ENCODE measurements at places on chromosomes 12 and 14.

GRCh38 chr12:100145643-100146042 lies 3.0 kb upstream of the BLTP3B start:
- no peak for DNase-seq

DNA sequence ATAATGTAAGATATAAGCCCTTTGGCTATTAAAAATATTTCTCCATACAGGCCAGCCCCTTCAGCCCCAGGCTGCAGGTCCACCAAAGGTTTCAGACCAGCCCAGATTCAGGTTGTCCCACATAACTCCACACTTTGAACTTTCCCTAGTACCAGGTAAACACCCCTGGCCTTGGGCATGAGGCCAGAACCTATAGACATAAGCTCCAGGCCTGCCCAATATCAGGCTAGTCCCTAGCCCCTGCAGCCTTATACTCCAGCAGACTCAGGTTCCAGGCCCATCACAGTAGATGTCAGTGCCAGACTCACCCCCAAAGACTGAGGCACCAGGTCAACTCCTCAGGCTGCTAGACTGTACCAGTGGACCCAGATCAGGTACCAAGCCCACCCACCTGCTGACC lies 178.5 kb upstream of the DAAM1 start:
- no peak for DNase-seq

DNA sequence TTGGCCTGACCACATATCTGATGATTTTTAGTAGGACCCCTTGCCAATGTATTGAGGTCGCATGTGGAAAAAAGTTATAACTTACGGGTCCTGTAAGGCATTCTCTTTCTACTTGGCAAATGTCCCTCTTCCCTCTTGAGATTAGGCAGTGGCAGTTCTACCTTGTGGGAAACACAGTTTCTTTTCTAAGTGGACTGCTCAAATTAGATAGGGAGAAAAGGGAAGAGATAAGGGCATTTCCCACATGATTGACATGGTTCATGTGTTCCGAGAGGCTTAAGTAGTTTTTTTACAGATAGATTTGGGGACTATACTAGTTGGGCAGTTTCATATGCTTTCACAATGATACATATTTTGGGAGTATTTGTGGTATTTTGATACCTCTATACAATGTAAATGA lies 154.7 kb downstream of the FBXL14 start:
- no peak for DNase-seq

GRCh38 chr12:97257726-97258125 lies 204.9 kb upstream of the RMST start:
- no peak for DNase-seq

DNA sequence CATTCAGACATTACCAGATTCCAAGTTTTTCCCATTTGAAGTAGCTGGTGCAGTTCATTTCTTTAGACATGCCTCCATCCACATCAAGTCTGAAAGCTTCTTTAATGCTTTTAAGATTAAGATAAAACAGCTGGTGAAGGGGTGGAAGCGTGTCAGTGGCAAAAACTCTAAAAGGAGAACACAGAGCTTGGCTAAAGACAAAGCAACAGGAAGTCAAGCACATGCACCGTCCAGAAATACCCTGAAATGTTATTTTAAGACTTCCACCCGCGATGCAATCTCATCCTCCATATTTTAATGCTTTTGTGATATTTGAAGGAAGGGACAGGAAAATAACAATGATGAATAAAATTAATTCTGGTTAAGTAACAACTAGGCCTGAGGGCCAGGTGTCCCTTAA lies 31.8 kb downstream of the PPM1H start:
- no peak for DNase-seq

DNA sequence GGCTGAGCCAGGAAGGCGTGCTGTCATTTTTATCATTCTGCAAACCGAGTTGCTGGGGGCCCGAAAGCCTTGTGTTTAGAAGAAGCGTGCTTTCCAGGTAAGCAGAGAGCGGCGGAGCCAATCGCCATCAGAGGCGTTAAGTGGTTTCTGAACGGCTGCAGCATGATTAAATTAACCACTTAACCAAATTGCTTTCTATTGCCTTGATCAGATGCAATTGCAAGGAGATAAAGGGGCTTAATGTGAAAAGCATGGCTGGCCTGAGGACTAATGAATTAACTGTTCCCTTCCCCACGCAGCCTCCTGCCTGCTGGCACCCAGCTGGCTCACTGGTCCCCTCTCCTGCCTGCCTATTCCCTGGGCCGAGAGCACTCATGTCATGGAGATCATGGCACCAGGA lies 36.6 kb upstream of the CHGA start:
- no peak for DNase-seq

- no peak for DNase-seq
Measured at GRCh38 chr14:39417014-39417413, 15.2 kb downstream of the FBXO33 start.

- no peak for DNase-seq
Measured at GRCh38 chr12:71420775-71421406, 18.7 kb upstream of the LGR5 start.

GRCh38 chr14:81125536-81125935 lies 95.2 kb downstream of the GTF2A1 start:
- peak; percentile 57 for DNase-seq

DNA sequence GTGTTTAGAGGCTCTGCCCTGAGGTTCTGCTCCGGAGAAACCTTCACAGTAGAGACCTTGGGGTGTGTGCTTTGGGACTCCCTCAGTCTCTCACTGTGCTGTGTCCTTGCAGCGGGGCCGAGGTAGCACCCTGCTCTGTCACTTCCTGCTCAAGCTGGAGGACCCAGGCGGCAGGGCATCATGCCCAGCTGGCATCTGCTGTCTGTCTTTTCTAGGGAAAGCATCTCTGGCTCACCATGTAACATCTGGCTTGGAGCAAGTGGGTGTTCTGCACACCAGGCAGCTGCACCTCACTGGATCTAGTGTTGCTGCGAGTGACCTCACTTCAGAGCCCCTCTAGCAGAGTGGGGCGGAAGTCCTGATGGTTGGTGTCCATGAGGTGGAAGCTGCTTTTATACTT lies 124.5 kb downstream of the ESRRB start:
- no peak for DNase-seq

DNA sequence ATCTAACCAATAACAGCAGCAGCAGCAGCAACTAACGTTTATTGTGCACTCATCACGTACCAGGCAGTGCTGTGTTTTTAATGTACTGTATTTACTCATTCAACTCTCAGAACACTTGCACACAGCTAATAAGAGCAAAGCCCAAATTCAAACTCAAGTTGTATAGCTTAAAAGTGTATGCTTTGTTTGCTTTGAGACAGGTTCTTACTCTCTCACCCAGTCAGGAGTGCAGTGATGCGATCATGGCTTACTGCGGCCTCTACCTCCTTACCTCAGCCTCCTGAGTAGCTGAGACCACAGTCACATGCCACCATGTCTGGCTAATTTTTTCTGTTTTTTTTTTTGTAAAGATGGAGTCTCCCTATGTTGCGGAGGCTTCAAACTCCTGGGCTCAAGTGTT lies 105.4 kb downstream of the PAPLN start:
- no peak for DNase-seq

DNA sequence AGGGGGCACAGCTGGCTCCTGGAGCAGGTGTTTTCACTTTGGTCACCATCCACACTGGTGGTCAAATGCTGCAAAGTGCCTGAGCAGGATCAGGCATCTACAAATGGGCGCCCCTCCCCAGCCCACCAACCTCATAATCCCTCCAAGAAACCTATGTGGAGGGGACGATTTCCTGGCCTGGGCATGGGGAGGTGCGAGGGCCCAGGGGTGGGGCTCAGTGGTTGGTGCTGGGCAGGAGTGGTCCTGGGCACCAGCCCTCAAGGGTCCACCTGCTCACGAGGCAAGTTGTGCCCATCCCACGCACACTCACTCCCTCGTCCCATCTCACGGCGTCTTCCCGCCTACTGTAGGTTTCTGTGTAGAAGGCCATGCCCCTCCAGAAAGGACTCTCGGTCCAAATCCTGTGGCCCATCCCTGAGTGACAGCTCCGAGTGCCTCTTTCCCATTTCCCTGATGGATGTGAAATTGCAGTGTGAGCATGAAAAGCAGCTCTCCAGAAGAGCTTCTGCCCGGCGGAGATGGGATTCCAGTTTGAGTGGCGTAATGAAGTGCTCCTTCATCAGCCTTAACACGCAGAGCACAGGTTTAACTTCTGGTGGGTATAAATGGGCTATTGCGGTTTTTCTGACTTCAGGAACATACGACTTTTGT lies 36.9 kb downstream of the SLC15A4 start:
- no peak for DNase-seq

DNA sequence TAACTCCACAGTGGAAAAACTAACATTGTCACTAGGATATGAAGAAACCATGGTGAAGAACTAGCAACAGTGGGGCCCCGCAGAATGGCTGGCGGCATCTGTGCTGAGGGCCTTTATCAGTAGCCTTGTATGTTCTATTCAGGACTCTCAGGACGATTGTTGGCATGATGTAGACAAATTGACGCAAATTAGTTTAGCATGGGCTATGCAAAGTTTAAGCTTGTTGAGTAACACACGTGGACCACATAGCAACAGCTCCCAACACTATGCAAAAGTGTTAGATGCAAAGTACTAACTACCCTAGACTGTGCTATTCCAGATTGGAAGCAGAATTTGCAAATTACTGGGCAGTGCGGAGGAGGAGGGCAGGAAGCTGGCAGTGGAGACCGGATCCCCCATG lies 38.2 kb upstream of the TMEM263 start:
- DNase-seq: no peak

DNA sequence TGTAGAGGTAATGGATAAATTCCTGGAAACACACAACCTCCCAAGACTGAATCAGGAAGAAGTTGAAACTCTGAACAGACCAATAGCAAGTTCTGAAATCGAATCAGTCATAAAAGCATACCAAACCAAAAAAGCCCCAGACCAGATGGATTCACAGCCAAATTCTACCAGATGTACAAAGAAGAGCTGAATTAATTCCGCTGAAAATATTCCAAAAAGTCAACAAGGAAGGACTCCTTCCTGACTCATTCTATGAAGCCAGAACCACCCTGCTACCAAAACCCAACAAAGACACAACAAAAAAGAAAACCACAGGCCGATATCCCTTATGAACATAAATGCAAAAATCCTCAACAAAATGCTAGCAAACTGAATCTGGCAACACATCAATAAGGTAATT lies 81.5 kb downstream of the SLC38A4 start:
- no peak for DNase-seq

- no peak for DNase-seq
Measured at GRCh38 chr14:100525615-100526014, 61.6 kb downstream of the BEGAIN start.

DNA sequence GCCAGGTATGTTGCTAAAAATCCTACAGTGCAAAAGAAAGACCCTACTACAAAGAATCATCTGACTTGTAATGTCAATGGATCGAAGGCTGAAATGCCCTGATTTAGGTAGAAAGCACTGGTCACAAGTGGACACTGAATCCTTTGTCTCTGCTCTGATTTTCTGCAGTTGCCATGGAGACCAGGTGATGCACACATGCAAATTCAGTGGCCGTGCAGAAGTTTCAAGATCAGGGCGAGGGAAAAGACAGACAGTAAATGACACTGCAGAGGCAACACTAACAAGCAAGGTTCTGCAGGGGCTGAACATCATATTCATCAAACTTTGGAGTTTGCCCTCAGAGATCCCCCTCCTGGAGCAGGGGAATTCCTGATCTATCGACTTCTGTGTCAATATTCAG lies 370.3 kb upstream of the TMEM132C start:
- no peak for DNase-seq

DNA sequence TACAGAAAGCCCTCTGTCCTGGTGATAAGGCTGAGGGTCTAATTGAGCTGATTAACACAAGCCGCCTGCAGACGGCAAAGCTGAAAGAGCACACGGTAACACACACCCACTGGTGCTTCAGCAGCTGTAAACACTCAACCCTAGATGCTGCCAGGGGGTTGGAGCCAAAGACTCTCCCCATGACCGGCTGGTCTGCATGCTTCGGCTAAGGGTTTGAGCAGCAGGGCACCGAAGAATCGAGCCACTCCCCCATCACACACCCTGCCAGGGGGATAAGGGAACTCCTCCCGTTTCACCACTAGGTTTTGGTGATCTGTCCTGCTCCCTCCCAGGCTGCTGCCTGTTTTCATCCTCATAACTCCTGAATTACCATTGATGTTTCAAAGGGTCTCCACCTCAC lies 141.0 kb upstream of the OVCH1 start:
- no peak for DNase-seq

DNA sequence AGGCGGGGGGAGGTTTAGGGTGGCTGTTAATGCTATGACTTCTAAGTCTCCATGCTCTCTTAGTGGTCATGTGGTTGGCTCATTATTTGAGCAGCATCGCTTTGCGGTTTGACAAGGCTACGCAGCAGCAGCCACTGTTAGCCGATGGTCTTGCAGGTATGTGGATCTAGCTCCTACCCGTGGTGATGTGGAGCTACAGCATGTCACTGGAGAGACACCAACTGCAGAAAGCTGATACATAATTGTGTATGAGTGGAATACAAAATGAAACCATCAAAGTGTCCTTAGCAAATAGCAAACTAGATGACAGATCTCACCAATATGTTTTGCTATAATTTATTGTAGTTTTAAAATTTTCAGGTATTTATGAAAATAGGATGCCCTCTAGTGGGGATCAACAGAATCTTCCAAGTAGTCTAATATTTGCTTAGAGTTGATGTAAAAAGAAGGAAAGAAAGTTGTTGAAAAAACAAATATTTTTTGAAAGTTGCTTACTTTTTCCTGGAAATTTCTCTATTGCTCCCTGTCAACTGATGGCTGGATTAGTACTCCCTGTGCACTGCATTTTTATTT lies 94.9 kb downstream of the NAV3 start:
- DNase-seq: peak; percentile 24

GRCh38 chr14:75417674-75418073 lies 10.1 kb upstream of the JDP2 start:
- DNase-seq: no peak

DNA sequence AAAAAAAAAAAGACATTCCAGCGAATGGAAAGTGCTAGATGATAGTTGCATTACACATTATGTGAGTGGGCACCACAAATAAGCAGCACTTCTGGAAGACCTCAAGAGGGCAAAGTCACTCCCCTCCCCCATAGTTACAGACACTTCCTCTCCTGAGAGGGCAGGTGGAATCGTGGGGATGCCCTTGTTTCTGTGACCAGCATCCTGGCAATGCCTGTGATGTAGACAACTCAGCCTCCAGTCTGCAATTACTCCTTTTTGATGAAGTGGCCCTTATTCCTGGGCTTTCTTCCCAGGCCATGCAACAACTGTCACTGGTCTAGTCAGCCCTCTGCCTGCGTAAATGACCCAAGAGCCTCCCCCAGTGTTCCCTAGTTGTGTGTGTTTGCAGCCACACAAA lies 104.8 kb downstream of the VRK1 start:
- no peak for DNase-seq

- no peak for DNase-seq
Measured at GRCh38 chr12:92178340-92178739, 32.7 kb upstream of the BTG1 start.

GRCh38 chr12:105053116-105053572 lies 31.1 kb downstream of the ALDH1L2 start:
- DNase-seq: peak; percentile 50

- no peak for DNase-seq
Measured at GRCh38 chr12:130245251-130245650, 83.0 kb downstream of the FZD10 start.

DNA sequence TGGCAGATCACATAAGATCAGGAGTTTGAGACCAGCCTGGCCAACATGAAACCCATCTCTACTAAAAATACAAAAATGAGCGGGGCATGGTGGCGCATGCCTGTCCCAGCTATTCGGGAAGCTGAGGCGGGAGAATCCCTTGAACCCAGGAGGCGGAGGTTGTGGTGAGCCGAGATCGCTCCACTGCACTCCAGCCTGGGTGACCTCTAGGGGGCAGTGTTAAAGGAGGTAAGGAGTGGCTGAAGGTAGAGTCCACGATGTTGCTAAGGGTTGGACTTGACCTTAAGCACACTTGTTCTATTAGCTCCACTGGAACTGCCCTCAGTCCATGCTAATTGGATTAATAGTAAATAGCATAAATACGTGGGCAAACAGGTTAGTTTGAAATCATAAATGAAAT lies 62.4 kb upstream of the PSMC1 start:
- DNase-seq: no peak
